ENCODE measurements at places on chromosomes 2 and 18. TPM values are rescaled to one million over a fixed set of nuclear protein-coding genes. Genes with fewer than 3 reads are reported as not detected.

The SULT6B1 gene
- not detected for total RNA-seq

The IL36A gene
- not detected for total RNA-seq

The THSD7B gene
- 6.5 TPM for total RNA-seq

The C1QL2 gene
- total RNA-seq: not detected

The ITGB6 gene
- 21.3 TPM for total RNA-seq

Data from metanephros (tissue), 2 donors.